ENCODE measurements at places on chromosomes 6 and 20.

DNA sequence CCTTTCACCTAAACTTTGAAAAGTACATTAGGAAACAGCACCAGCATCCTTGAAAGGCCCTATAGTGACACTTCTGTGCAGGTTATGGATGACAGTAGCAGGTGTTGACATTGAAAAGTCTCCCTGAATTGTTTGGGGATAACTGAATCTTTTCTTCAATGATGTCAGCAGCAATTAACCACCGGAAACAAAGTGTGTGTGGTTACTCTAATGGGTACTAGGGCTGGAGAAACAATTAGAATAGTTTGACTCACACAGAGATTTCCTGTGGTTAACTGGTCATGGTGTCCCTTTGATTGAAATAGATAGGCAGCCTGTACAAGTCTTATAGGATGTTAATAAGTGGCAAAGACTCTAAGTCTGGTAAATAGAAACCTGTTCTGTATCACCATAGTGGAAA, 189.1 kb downstream of the TBX18 start:
- no peak for DNase-seq

- no peak for DNase-seq
Observed at GRCh38 chr6:117739869-117740268, 64.6 kb downstream of the NUS1 start.

DNA sequence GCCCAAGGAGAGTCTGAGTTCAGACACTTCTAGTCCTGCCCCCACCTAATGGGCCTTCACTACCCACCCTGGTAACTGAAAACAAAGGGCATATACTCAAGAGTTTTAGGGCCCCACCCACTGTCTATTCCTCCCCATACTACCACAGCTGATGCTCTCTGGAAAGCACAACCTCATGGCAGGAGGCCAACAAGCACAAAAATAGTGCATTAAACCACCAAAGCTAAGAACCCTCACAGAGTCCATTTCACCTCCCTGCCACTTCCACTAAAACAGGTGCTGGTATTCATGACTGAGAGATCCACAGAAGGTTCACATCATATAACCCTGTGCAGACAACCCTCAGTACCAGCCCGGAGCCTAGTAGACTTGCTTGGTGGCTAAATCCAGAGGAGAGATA, 132.1 kb upstream of the ADGRB3 start:
- DNase-seq, result no peak

- DNase-seq, result no peak
Observed at GRCh38 chr20:12051206-12052163, 133.8 kb downstream of the BTBD3 start.

DNA sequence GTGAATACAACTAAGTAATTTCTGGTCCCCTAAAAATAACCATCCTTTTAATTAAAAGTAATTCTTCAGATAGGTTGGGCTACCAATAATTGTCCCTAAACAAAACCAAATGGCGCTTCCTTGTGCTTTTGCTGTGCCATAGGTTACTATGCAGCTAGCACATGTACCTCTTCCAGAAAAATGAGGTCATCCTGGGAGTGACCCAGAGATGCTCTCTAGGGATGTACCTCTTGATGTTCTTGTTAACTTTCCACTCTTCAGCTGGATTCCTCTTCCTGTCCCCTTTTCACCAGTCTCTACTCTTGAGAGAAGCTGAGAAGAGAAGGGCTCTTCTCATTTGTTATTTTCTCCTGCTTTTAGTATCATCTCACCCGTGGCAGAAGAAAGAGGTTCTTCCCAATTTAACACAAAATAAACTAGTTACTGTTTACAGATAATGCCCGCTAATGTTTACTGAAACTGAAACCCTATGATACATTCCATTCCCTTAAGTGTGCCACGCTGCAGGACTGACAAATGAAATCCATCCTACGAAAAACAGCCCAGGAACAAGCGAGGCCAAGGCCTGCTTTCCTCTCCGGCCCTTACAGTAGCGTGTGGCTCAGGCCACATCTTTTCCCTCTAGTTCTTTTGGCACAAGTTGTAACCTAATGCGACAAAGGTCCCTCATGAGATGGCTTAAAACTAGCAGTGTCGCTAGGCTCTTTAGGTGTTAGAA, 24.2 kb downstream of the MRS2 start:
- DNase-seq, result no peak

DNA sequence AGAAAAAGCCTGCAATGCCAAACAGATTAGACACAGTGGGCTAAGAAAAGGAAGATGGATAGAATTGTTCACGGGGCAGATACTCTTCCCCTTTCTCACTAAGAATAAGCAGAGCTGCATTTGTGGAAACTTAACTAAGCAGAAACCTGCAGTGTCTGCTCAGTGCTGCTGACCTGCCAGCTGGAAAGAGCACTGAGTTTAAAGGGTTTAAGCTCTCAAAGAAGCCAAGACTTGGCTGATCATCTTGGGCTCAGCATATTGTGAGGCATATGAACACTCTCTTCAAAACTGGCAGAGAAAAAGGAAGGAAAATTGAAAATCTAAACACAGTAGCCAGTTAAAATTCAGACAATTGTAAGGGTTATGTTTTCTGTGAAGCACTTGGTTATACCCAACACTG, 711.1 kb upstream of the EPHA7 start:
- DNase-seq, result no peak

DNA sequence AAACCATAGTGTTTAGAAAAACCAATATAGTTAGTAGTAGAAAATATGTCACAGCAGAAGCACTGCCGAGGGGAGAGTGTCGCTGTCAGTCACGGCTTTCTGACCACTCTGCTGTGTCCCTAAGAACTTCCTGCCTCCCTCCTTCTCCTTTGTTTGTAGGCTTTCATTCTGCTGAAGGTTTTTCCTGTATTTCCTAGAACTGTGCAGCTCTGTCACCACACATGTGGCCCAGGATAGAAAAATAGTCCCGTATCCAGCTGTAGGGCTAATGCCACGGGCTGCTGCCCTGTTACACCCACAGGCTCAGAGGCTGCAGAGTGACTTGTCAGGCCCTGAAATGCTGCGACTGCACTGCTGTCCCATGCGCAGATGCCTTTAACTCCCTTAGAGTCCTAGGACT, 52.6 kb upstream of the SYNJ2 start:
- DNase-seq, result no peak

DNA sequence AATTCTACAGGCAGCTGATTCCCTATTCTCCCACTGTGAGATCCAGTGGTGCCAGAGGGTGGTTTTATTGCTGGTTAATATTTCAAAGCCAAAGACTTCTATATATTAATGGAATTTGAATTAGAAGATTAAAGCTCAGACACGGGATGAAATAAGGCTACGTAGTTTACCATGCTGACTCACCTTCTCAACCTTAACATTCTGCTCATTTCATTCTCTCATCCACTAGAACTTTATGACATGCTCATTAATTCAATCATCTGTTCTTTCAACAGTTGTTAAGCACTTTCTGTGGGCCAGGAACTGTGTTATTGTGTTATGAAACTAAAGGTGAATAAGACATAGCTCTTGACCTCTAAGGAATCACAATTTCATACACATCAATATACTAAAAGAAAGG, 456.9 kb upstream of the MAP3K7 start:
- DNase-seq, result no peak

DNA sequence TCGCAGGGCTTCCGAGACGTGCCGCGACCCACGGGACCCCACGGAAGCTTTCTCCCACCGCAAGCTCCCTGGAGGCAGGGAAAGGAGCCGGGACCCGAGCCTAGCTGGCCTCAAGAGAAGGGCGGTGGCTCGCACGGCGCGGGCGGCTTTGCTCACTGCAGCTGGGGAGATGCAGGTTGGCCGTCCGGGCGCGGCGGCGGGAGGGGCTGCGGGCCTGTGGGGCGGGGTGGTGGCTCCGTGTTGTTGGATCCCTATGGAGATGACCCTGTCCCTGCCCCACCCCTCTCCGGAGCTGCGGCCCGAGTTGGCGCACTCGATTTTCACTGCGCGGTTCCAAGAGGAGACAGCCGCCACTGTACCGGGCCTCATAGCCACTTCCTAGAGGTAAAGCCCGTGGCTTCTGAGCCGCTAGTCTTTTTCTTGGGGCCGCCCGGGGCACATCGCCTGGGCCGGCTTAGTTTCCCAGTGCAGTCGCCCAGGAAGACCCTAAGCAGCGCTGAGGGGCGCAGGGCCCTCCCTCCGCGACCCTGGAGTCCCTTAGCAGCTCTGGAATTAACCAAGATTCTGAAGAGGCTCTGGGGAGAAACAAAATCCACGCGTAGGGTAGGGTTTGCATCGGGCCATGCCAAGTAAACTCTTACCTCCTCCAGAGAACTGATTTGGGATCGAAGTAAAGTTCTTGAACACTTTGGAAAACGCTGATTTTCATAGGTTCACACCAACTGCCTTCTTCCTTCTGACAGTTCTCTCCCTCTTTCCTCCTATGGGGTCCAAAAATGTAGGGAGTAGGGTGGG, at the start of gene ECT2L:
Gene ECT2L (plus strand): TSS at position 279 of the 795 bp plus-strand sequence. CDS start 17,188 bp downstream, outside the sequence.
- DNase-seq, result no peak

GRCh38 chr6:145451029-145451428, 284.3 kb downstream of the EPM2A start:
- DNase-seq, result no peak

GRCh38 chr6:123417535-123417934, 219.2 kb downstream of the TRDN start:
- DNase-seq, result no peak

DNA sequence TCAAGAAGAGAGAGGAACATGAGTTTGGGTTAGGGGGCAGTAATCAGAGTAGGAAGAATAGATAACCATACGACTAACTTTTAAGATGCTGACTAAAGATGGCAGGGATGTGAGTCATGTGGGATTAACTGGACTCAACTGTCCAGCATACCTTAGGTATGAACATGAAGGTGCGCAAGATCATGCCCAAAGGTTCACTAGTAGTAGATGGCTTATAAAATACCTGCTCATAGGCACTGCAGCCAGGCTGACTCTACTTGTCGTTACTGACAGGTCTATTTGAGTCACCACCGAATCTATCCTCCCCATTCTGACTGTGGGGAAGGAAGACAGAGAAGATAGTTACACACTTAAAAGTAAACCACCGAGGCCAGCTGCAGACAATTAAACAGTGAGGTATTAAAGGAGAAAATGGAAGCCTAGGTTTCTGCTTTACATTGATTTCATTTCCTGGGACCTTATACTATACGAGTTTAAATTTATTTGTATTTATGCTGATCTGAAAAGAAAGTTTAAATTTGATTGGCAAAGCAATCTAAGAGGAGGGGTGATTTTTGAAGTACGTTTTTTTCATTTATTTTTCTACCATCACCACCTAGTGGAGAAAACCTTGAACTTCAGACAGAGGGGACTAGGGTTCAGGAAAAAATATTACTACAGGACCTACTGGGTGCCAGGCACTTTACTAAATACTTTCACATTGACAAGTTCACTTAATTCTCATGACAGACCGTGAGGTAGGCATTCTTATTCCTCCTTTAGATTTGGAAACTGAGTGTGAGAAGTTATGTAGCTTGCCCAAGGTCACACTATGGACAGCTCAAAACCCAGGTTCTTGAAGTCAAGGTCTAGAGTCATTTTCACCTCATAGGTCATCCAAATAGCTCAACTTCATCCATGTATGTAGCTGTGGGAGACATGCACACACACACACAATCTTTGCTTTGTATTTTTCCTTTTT, 4.0 kb upstream of the WRNIP1 start:
- no peak for DNase-seq

- no peak for DNase-seq
Observed at GRCh38 chr6:50380406-50381098, 330.8 kb upstream of the DEFB112 start.

DNA sequence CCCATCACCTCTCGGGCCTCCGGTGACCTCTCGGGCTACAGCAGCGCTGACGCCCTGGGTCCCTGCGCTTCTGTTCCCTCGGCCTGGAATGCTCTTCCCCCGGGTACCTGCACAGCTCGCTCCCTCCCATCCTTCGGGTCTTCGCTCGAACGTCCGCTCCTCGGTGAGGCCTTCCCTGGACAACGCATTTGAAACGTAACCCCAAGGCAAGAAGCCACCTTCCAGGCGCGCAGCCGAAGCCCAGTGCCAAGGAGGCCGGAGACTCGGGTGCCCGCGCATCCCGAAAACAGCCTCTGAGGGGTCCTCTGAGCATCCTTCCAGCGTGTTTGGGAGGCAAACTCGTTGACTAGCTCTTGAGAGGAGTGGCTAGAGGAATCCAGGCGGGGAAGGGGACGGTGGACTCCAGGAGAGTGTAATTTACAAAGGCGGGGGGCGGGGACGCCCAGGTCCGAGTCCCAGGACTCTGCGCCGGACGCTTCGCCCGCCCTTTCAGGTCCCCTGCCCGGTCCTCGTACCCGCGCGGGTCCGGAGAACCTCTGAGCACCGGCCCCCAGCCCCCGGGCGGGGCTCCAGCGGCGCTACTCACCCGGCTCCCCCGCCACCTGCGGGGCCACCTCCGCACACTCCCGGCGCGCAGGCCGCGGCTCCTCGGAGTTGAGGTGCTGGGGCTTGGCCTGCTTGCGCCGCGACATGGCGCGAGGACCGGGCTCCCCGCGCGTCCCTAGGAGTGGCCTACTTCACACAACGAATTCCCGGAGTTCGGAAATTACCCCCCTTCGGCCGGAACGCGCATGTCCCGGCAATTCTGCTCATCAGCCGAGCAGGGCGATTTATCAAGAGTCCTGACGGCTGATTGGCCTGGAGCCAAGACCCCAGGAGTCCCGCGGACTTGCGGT, 86.8 kb downstream of the ZFP64 start:
- no peak for DNase-seq

DNA sequence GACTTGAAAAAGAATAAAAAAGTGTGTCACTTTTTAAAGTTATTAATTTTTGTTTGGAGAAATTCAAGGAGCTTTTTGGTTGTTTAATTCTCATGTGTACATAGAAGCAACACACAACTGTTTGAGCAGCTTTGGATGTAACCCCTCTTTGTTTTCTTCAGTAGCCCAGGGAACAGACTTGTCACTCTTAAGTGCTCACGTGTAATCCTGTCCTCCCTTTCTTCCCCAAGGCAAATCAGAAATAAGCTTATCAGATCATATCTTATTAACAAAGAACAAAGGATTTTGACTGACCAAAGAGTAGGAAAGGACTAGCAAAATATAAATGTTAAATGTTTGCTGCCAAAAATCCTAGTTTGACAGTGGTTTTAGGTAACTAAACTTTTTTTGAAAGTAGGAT, 7.3 kb upstream of the FLRT3 start:
- DNase-seq, result no peak

GRCh38 chr6:48111575-48111974, 578 bp upstream of the PTCHD4 start:
- DNase-seq, result no peak

GRCh38 chr6:73580247-73581149, 59.7 kb upstream of the EEF1A1 start:
- DNase-seq, result peak; percentile 74

- DNase-seq, result no peak
Observed at GRCh38 chr6:6790891-6791290, 202.4 kb downstream of the LY86 start.

GRCh38 chr6:57182017-57182432, 9.9 kb downstream of the BAG2 start:
- DNase-seq, result no peak

GRCh38 chr20:10242166-10242565, 23.5 kb downstream of the SNAP25 start:
- DNase-seq, result no peak

GRCh38 chr6:3596766-3597165, 139.9 kb upstream of the SLC22A23 start:
- DNase-seq, result no peak

Data from thoracic aorta (tissue), 2 donors.